ENCODE measurements at places on chromosomes 12 and 14.

DNA sequence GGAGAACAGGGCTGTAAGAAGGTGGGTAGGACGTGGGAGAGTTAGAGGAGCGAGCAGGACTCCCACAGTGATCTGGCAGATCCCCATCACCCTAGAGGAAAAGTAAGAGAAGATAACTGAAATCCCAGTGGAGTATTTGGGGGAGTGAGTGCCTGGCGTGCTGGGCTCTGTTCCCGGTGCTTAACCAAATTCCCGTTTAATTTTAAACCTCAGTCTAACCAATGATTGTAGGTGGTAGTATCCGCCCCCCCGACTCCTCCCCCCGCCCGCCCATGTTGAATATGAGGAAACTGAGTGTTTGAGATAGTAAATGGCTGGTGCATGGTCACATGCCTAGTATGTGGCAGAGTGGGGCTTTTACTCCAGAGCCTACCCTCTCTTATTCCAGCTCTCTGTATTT is 1.2 kb downstream of the TARBP2 start:
- DNase-seq, result no peak

DNA sequence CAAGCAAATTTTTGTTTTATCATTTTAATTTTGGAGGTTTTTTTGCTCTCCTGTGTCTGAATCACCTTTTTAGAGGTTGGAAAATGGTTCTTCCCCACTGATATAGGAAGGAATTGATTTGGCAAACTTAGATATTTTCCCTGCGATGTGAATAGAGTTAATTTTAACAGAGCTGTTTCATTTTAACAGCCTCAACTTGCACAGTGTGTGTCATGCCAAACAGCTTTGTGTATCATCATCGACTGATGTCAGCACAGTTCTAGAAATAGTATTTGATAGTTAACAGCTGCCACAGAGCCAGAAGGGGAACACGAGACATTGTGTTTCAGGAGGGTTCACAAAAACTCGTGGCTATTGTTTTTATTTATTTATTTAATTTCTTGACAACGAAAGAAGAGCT is 243.1 kb upstream of the FOXN3 start:
- peak; percentile 57 for DNase-seq

DNA sequence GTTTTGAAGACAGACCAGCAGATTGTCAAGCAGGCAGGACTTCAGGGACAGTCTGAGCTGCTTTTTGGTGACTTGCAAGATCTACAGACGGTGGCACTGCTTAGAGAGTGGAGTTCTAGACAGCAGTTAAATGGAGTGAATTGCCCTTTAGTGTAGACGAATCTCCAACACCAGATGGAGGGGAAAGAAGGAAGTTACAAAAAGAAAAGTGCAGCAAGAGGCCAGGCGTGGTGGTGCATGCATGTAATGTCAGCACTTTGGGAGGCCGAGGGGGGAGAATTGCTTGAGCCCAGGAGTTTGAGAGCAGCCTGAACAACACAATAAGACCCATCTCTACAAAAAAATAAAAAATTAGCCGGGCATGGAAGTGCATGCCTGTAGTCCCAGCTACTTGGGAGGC is 8.4 kb upstream of the HHIPL1 start:
- no peak for DNase-seq

DNA sequence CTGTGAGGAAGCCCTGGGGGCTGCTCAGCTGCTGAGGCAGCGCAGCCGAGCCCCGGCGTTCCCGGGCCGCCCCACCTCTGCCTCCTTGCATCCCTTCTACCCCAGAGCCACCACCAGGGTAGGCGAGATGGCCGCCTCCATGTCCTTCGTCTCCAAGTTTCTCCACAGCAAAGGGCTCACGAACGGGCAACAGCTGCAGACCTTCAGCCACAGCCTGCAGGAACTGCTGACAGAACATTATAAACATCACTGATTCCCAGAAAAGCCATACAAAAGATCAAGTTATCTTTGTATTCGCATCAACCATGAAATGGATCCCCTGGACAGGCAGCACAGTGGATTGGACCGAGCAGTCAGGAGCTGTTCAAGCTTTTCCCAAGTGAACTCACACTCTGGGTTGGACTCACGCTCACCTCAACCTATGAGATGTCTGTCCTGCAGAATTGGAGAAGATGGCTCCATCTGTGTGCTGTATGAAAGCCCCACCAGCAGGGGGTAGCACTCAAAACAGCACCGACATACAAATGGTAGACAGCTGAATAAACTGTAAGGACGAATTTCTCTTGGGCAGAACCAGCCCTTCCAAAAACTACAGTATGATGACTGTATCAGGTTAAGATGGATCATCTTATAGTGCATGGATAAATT is 19.4 kb upstream of the A2M start:
- no peak for DNase-seq

DNA sequence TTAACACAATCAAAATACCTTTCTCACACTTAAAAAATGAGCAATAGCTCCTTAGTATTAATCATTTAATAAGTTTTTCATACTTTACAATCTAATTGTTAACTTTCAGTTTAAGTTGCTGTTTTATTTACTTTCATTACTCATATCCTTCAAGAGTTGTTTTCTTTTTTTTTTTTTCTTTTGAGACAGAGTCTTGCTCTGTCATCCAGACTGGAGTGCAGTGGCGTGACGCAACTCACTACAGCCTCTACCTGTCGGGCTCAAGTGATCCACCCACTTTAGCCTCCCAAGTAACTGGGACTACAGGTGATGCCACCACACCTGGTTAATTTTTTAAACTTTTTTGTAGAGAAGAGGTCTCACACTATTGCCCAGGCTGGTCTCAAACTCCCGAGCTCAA is 16.1 kb downstream of the ZBTB1 start:
- no peak for DNase-seq

DNA sequence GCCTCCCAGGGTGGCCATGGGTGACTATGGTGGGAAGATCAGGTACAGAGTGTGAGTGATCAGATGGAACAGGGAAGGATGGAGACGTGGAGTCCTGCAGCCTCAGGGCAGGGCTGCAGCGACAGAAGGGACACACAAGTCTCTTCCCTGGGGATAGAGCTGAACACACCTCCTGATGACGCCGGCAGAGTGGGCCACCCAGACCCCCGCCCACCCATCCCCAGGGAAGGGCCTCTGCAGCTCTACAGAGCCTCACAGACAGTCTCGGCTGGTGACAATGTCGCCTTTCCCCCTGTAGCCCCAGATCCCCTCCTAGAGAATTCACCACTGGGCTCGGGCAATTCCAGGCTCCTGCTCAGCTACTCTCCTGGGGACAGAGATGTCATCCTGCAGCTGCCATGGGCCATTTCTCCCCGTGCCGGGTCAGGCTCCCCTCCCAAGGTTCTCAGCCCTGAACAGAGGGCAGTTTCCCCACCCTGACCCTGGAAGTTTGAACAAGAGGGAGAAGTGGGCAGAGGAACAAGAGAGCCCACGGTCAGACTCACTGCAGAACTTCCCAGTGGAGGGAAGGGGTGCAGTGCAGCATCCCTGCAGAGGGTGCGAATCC is 115.7 kb downstream of the NCOR2 start:
- no peak for DNase-seq

DNA sequence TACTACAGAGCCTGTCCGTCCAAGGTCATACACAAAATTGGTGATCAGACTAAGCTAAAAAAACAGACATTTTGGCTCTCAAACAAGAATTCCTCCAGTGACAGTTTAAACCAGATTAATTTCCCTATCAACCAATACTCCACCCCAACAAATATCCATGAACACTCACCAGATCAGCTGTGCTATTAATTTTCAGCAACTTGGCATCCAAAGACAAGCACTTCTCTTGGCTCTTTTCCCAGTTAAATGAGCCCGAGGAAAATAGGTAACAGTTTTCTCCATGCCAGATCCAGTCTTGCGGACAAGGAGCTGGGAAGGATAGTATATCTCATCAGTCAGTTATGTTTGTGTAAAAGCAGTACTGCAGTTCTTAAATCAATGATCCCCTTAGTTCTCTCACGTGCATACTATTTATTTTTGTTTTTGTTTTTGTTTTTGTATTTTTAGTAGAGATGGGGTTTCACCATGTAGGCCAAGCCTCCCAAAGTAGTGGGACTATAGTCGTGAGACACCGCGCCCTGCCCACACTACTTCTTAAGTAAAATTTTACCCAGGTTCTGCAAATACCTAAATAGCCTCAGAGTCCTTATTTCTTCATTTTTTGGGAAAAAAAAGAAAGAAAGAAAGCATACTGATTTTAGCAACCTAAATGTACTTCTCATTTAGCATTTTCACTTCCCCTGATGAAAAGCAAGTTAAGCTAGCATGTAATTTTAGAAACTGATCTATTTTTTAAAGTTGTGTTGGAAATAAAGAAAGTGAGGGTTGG is 11.1 kb downstream of the OLR1 start:
- no peak for DNase-seq

GRCh38 chr12:21551841-21552465 is 25.9 kb downstream of the SPX start:
- no peak for DNase-seq

DNA sequence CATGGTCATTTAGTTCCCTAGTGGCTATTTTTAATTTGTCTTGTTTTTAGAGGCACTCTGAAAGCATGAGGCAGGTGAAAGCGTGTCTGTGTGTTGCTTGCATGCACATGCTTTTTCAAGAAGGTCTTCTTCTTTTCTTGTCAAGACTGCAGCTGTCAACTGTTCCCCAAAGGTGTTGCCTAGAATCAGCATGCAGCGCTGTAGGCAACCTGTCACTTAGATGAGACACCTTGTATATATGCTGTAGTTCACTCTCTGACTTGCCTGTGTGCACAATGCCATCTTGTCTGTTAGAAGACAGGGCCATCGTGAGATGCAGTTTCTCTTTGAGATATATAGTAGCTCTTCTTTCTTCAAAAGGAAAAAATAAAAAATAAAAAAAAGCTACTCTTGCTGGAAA is 885.7 kb downstream of the DIO2 start:
- DNase-seq, result no peak

GRCh38 chr12:132936163-132936562 is 19.9 kb downstream of the ZNF605 start:
- no peak for DNase-seq

DNA sequence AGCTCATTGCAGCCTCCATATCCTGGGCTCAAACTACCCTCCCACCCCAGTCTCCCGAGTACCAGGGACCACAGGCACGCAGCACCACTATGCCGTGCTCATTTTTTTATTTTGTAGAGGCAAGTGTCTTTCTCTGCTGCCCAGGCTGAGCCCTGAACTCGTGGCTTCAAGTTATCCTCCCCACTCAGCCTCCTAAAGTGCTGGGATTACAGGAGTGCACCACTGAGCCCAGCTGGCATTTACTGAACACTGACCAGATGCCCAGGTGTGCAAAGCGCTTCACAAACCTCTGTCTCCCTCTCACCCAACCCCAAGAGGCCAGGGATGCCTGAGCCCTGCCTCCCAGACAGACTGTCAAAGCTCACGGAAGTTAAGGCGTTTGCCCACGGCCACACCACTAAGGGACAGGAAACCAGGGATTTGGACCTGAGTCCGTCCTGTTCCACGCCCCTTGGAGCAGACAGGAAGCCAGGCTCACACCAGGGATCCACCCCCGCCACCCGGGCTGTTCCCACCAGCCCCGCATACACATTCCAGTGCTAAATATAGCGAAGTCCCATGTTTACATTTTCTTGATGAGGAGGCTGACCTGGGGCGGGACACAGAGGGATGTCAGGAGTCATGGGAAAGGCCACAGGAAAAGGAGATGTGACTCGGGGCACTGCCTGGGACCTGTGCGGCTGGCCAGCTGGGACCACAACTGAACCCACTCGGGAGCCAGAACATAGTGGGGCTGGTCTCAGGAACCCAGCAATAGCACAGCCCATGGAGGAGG is 51.2 kb downstream of the TESC start:
- DNase-seq, result no peak

DNA sequence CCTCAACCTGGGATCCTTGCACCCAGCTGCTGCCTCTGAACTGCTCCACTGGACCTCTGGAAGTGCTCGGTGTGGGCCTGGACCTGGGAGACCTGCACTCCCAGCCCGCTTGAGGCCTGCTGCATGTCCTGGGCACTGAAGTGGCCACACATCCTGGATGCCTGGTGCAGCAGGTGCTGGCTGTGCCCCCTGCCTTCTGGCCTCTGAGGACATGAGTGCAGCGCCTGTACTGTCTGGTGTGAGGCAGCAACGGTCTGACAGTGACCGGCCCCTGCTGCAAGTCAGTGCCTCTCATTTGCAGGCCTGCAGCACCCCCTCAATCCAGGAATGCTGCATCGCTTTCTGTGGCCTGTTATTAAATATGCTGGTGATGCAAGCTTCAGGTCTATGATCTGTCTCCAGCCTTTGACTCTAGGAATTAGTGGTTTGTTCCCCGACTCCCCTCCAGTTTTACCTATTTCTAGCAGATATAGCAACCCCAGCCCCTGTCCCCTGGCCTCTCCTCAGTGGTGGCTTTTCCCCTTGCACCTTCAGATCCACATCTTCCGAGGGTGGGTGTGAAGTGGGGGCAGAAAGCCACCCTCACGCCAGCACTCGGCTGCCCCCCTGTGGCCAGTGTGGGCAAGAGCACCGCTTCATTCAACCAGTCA is 3.6 kb downstream of the SMIM41 start:
- DNase-seq, result peak; percentile 80

- DNase-seq, result no peak
These were observed 730 bp downstream of the CLSTN3 start for GRCh38 chr12:7130701-7131501.

GRCh38 chr14:58401587-58401986 is 5.9 kb downstream of the TOMM20L start:
- DNase-seq, result no peak

- no peak for DNase-seq
These were observed 937.8 kb downstream of the BCL11B start for GRCh38 chr14:98334186-98334585.

GRCh38 chr12:96015672-96016071 is 19.5 kb upstream of the HAL start:
- peak; percentile 37 for DNase-seq

- no peak for DNase-seq
These were observed 13.3 kb upstream of the BDKRB2 start for GRCh38 chr14:96191353-96191752.

DNA sequence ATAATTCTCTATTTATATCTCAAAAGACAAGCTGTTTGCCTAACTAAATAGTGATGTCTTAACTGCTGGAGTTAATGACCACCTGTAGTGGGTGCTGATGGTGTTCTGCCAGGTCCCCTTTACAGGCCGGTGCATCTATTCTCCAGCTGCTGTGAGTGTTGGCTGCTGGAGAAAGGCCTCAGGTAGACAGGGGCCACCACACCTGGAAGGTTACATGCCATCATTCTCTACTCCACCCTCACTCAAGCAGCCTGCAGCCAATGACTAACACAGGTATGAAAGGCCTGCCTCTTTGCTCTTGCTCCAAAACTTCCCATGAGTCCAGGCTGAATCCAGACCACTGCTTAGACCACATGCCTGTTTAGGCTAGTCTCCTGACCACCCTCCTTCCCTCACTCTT is 73.9 kb downstream of the RPS6KA5 start:
- no peak for DNase-seq
